ENCODE measurements at places on chromosomes 1 and 21. TPM values are rescaled to one million over a fixed set of nuclear protein-coding genes. Genes with fewer than 3 reads are reported as not detected.

TMEM82 gene
- not detected for total RNA-seq

DNA sequence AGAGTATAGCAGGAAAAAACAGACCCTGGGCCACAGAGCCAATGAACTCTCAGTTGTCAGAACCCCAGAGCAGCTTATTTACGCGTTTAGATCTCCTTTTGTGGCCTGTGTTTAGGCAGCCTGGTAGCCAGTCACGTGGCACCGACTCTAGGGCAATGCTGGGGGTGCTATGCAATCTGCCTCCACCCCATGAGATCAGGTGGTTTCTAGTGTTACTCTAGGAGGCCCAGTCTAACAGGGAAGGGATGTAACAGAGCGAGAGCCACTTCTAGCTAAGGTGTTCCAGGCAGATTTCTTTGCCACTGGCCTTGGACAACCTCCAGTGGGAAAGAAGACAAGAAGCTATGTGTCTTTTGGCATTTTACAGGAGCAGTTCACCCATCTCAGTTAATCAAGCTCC is 12.0 kb upstream of the A3GALT2 start:
- H3K27me3 ChIP-seq: no peaks in the 10 kb centered on the region
- no peak overlapping the region for H3K4me3 ChIP-seq
- H3K36me3 ChIP-seq: peaks cover 45% of the 10 kb centered on the region
- H3K4me1 ChIP-seq: peaks cover 12% of the 10 kb centered on the region

DNA sequence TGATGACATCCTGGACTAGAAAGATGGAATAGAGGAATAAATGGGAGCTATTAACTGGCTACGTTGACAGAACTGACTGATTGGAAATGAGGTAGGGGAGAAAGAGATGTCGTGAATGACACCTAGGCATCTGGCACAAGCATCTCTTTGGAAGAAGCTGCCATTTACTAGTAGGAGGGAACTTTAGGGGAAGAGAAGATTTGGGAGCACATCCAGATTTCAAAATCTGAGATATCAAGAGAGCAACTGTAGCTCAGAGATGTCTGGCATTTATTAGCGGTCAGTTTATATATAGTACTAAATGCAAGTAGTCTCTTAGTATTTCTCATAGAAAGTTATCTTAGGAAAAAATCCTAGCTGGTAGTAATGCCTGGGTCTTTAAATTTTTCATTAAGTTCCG is 131.9 kb upstream of the C1orf105 start:
- DNase-seq: no peak
- no peak overlapping the region for H3K4me3 ChIP-seq
- no peaks in the 10 kb centered on the region for H3K27me3 ChIP-seq
- no peaks in the 10 kb centered on the region for H3K36me3 ChIP-seq
- H3K4me1 ChIP-seq: peaks cover 4% of the 10 kb centered on the region
- no peak overlapping the region for H3K27ac ChIP-seq

DNA sequence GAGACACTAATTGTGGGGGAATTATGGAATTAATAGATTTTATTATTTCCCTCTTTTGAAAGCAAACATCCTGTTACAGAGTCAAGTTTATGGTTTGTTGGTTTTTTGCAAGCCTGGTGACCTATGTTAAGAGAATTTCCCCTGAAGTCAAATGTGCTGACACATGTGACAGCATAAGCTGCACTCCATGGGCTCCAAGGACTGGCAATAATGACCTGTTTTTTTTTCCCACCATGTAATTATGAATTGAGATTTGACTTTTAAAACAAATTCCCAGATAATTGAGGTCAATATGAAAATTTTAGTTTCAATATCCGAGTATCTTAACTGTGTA is 242.5 kb upstream of the SGIP1 start:
- peaks cover 39% of the 10 kb centered on the region for H3K4me1 ChIP-seq
- no peaks in the 10 kb centered on the region for H3K27me3 ChIP-seq
- DNase-seq: no peak
- H3K4me3 ChIP-seq: no peak overlapping the region

DNA sequence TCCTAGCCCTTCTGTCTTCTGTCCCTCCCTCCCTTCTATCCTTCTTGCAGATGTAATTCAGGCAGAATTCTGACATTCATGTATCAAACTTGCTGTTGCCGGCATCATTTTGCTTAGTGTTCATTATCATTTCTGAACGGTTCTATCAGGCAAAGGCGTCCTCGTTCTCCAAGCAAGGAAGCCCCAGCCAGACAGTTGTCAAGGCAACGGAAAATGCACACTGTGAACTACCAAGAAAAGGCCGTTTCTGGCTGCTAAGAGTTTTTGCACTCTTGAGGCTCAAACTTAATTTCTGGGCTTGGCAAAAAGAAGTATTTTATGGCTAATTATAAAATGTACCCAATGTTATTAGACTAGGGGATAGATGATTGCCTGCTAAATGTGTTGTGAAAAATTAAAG is 164.7 kb upstream of the KCNJ15 start:
- no peak overlapping the region for H3K4me3 ChIP-seq
- peaks cover 2% of the 10 kb centered on the region for H3K27me3 ChIP-seq
- DNase-seq: no peak
- H3K36me3 ChIP-seq: no peaks in the 10 kb centered on the region
- H3K27ac ChIP-seq: no peak overlapping the region

GRCh38 chr1:16254263-16254928 is 17.4 kb upstream of the CPLANE2 start:
- H3K27me3 ChIP-seq: no peaks in the 10 kb centered on the region
- no peak overlapping the region for H3K4me3 ChIP-seq
- peaks cover 9% of the 10 kb centered on the region for H3K4me1 ChIP-seq
- DNase-seq: no peak
- no peak overlapping the region for H3K27ac ChIP-seq

- no peaks in the 10 kb centered on the region for H3K36me3 ChIP-seq
- no peak for DNase-seq
- H3K4me3 ChIP-seq: no peak overlapping the region
- H3K27me3 ChIP-seq: no peaks in the 10 kb centered on the region
- no peak overlapping the region for H3K27ac ChIP-seq
These were observed 681.0 kb upstream of the ADAMTS5 start for GRCh38 chr21:27647921-27648320.

ERG gene
- 0.14 TPM for total RNA-seq

DNA sequence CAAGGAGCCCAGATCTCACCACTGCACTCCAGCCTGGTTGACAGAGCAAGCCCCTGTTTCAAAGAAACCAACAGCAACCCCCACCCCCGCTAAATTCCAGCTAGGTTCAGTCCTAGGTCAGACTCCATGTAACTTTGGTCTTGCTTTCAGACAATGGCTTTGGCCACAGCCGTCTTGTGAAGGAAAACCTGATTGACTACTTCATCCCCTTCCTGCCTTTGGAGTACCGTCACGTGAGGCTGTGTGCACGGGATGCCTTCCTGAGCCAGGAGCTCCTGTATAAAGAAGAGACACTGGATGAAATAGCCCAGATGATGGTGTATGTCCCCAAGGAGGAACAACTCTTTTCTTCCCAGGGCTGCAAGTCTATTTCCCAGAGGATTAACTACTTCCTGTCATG is 12.9 kb downstream of the TOR3A start:
- peaks cover 52% of the 10 kb centered on the region for H3K36me3 ChIP-seq
- DNase-seq: no peak
